Stimulated activated CD8-positive, alpha-beta memory T cell treated with anti-CD3 and anti-CD28 coated beads, Interleukin-12 subunit alpha, Interleukin-12 subunit beta, amount 100 ng/mL, for 4 hours (primary cell): ENCODE measurements at places on chromosomes 11 and 22.

- no peak for DNase-seq
Observed at GRCh38 chr11:77320351-77320750, 18.9 kb upstream of the GDPD4 start.

DNA sequence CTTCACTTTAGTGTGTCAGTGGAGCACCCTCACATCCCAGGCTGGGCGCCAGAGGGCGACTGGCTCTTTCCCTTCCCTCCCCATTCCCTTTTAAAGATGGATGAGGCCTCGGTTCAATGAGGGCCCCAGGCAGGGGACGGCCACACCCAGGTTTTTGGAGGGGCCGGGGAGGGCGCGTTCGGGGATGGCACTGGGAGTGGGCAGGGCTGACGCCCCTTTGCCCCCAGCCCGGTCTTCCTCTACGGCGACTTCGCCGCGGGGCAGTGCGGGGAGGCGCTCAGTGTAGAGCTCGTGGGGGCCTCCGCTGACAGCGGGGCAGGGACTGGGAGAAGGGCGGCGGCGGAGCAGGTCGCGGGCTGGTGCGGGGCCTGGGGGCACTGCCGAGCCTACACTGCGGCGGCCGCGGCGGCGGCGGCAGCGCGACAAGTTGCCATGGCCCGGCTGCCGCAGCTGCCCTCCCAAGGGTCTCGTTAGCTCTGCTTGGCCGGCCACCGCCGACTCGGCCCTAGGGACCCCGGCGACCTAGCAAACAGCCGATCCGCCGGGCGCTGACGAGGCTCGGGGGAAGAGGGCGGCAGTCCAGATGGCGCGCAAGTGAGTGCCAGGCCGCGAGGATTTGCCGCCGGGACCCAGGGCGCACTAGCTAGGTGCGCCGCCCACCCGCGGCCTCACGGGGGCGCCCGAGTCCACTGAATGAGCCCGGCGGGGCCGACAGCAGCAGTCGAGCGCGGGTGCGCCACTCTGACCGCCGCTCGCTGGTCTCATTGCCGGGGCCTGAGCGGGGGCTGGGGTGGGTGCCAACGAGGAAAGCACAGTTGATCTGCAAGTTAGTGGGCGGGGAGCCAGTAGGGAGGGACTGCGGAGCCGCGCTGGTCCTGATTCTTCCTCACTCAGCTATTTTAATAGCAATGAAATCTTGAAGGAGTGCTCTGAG is 92.7 kb downstream of the RRM1 start:
- DNase-seq = peak; percentile 70

GRCh38 chr22:39388261-39389011 is 11.1 kb upstream of the TAB1 start:
- DNase-seq = peak; percentile 61

DNA sequence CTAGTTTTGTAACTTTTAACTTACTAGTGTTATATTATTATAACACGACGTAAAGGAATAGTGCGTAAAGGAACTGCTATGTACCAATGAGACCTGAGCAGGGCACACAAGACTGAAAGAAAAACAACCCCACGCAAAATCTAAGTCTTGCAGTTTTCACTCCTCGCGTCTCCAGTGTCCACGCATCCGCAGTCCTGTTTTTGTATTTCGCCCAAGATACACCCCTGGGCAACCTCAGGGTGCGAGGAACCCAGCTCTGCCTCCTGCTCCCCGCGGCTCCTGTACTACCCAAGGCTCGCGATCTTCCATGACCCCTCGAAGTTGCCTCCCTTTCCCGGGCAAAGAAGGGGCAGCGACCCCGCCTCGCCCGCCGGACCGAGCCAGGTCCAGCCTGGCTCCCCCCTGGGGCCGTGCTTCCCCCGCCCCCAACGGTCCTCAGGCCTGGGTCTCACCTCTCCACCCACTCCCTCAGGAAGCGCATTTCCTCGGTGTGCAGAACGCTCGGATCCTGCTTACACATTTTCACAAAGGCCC is 393 bp downstream of the ST13 start:
- DNase-seq = no peak

DNA sequence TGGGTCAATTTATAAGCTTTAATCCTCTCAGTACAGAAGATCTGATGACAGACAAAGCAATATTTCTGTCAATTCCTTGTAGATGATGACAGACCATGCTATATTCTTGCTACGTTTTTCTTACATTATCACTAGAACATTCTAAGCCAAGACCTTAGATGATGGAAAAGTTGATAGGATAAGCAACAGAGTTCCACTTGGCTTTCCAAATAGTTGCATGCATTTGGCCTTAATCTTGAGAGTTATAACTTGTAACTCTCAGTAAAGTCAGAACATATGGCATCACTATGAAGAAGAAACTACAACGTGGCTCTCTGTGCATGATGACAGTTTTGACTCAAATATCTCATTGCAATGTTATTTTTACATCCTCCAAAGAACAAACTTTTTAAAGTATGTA is 544.3 kb upstream of the LRRC4C start:
- no peak for DNase-seq

GRCh38 chr11:86069408-86070101 is 671 bp upstream of the PICALM start:
- no peak for DNase-seq

DNA sequence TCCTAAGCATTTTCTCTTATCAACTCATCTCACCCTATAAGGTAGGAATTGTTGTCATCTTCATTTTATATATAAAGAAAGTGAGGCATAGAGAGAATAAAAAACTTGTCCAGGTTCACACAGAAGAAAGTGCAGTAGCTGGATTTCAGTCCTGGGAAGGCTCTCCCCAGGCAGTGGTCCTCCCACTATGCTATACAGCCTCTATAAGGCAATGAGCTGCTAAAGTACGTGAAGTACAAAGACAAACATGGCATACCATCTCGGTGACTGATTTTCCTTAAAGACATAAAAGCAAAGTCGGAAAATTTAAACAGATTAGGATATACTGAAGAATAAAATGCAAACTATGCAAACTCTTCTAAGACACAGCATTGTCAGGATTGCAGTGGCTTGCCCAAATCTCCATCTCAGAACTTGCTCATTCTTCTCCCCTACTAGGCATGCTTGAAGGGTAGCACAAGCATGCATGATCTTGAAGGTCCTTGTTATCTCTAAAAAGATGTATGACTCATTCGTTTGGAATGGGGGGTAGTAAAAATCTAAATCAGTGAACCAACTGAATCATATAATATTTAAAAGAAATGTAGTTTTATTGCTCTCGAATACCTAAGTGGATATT is 97.8 kb upstream of the CSNK2A3 start:
- DNase-seq = no peak
